ENCODE measurements at places on chromosomes 4 and X. TPM values are rescaled to one million over a fixed set of nuclear protein-coding genes. Genes with fewer than 3 reads are reported as not detected.

Gene SHROOM4
- 0.08 TPM for total RNA-seq

Gene MBTPS2
- total RNA-seq = 7.8 TPM

Gene AFF2
- 0.10 TPM for total RNA-seq

Gene MRPL1
- total RNA-seq = 33.2 TPM

Gene YTHDC1
- total RNA-seq = 31.8 TPM

Gene ZNF182
- total RNA-seq = 5.9 TPM

Gene HMX1
- total RNA-seq = 5.1 TPM

Gene F9
- not detected for total RNA-seq

Gene DDIT4L
- total RNA-seq = not detected

Gene PNMA3
- total RNA-seq = 0.86 TPM

Gene FTHL17
- not detected for total RNA-seq

Gene BEX2
- 19.2 TPM for total RNA-seq
